HEK293T (cell line): ENCODE measurements at places on chromosomes 3 and 15.

GRCh38 chr3:37544105-37544504 is 317.6 kb upstream of the CTDSPL start:
- no peak for DNase-seq

GRCh38 chr3:96803870-96804269 is 10.5 kb upstream of the EPHA6 start:
- no peak for DNase-seq

- DNase-seq: no peak
These were observed 15.4 kb upstream of the OXTR start for GRCh38 chr3:8784676-8785435.

- no peak for DNase-seq
These were observed 24.6 kb upstream of the AP4E1 start for GRCh38 chr15:50883903-50884302.

DNA sequence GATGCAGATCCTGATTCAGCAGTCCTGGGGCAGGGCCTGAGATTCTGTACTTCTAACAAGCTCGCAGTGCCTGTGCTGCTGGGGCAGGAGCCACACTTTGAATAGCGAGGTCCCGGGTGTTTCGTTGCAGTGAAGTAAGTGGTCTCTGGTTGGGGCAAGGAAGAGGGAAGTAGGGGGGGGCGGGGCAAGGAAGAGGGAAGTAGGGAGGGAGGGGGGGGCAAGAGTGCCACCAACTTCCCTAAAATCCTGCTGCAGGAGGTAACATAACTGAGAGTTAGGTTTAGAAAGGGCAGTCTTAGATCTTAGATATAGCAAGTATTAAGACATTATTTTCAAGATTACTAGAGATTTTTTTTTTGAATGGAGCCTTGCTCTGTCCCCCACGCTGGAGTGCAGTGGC is 35.5 kb downstream of the CRTAP start:
- DNase-seq: no peak

DNA sequence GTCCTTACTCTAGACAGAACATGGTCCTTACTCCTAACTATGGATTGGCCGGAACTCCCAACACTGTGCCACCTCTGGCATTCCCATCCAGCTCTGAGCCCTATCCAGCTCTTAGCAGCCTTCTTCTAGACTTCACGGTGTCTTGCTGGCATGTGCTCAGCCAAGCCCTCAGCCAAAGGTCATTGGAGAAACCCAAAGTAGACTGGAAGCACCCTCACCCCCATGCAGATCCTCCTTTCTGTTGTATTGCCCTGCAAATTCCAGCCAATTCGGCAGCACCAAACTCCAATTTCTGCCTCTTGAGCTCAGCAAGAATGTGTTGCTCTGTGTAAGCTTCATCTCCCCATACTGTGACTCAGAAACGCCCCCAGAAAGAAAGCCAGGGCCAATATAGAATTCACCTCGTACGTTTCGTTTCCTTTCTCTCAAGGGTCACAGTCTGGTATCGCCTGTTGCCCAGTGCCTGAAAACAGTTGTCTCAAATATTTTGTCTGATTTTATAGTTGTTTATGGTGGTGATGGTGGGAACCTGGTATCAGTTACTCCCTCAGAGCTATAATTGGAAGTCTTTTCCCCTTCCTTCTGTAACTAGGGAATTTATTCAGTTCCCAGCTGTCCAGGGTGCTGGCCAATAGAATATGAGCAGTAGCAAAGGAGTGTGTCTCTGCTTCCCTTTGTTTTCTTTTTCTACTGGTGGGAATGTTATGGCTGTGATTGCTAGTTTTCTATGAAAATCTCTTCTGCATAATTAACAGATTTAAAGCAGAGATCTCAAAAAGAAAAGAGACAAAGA is 28.4 kb upstream of the EPHB3 start:
- DNase-seq: no peak

DNA sequence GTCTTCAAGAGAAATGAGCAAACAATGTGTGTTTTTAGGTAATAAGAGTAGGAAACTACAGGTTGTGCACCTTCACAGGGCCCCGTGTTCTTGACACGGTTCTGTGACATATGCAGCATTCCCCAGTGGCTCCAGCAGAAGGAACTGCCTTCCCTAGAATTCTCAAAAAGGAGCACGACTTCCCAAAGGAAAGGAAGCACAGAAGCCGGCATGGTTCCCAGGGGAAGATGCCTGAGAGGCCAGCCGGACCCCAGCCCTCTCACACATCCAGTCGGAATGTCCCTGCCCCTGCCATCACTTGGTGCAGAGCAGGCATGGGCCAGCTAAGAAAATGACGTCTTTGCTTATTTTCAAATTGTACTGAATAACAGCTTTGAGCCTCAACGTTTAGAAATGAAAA is 187.3 kb upstream of the NSMCE3 start:
- no peak for DNase-seq

DNA sequence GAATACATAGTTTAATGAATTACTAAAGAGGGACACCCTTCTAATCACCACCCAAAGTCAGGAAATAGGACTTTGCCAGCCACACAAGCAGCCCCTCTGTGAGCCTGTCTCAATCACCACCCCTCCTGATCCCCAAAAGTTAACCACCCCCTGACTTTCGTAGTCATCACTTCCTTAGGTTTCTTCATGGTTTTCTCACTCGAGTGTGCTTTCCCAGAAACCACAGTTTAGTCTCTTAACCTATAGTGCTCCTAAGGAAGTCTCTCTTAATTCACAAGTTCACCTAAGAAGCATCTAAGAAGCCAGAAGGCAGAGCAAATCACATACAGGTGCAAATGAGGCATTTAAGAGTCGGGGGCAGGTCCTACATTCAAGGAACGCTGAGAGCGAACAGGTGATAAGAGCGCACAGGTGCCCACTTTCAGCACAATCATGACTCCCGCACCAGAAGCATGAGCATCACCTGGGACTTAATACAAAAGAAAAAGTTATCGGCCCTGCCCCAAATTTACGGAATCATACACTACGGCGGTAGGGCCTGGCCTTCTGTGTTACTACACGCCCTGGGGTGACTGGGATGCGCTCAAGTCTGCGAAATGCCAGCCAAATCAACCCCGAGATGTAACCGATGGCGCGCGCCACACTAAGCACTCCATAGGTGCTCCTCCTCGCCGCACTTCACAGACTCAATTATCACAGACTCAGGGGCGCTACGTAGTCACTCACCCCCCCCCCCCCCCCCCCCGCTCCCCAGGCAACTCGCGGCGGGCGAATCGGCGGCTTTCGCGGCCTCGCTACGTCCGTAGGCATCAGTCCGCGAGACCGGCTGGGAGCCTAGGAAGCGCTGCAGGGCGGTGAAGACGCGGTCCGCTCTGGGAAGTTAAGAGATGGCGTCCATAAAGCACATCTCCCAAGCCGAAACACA is 815 bp downstream of the ULK4 start:
- DNase-seq: peak; percentile 52

GRCh38 chr3:181729341-181729869 is 17.7 kb downstream of the SOX2 start:
- no peak for DNase-seq

DNA sequence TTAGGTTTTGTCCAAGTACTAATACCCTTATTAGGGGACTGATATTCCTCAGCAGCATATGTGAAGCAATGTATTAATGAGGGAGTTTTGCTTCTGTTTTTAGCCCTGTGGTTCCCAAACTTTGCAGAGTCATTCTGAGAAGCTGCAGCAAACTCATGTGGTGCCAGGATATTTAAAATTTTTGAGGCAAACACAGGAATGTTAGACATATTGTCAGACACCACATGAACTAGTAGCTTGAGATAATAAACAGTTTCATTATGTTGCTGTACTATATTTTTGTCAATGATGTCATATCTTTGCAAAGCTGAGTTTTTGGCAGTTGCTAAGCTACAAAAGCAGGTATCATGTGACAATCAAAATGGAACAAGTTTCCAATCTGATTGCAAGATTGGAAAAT is 36.6 kb downstream of the ATP6V1A start:
- no peak for DNase-seq

GRCh38 chr15:40108061-40108854 is 421 bp downstream of the BMF start:
- DNase-seq: no peak

DNA sequence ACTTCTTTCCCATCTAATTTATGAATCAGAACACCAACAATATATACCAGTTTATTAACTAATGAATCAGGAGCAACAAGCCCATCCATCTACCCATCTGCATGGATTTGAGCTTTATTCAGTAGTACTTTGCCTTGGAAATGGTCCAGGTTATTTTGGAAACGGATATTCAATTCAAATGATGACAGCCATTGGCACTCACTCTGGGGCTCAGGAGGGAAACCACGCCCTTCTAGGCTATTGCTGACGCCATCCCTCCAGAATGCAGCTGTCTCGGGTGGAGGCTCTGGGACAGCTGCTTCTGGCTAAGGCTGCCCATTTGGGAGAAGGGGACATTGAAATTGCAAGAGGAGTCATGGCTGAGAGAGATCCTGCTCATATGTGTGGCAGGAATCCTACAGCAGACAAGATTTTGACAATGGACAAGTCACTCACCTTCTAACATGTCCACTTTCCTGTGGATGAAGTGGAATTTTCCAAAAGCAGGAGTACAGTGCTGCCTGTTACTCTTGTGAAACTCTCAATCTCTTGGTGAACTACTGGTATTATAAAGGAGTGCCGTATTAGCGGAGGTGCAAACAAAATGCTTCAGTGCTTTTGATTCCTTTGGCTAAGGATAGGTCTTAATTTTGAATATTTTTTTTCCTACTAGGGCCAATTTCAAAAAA is 29.3 kb upstream of the TRAK1 start:
- no peak for DNase-seq

DNA sequence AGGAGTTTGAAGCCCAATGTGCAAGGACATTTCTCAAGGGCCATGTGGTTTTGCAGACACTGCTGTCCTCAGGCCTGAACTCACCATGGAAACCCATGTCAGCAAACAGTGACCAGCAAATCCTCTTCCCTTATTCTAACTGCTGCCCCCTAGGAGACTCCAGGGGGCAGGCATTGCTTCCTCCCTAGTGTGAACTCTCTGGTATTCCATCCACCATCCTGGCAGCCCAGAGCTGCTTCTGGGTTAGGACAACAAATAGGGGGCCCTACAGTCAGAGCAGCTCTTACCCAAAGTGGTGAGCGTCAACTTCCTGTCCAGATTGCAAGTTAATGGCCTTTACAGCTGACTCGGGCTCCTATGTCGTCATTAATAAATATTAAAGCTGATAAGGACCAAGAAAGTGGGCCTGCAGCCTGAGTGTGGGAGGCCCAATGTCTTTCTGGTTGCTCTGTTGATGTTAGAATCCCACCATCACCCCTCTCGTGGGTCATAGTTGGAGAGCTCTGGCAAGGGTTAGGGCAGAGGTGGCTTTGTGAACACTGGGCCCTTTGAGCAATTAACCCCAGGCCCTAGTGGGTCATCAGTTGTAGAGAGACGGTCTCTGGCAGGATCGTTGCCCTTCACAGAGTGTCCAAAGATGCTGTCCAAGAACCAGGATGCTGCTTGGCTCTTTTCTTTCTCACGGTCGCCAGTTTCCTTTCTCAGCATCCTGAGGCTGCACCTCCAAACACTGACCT is 41.5 kb downstream of the TGM4 start:
- no peak for DNase-seq

DNA sequence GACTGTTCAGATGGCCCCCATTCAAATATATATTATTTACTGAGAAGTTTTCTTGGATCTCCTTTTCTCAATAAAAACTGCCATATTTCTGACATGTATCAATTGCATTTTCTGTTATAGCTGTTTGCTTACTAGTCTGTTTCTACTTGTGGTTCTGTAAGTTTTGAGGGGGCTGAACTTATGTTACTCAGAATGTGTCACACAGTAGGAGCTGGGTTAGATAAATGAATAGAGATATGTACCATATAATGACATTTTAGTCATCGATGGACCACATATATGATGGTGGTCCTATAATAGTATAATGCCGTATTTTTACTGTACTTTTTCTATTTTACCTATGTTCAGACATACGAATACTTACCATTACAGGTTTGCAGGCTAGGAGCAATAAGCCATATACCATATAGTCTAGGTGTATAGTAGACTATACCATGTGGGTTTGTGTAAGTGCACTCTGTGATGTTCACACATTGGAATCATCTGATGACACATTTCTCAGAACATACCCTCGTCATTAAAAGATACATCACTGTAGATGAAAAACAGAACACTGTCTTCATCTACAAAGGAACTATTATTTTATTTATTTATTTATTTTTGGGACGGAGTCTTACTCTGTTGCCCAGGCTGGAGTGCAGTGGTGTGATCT is 22.3 kb downstream of the PPP4R2 start:
- DNase-seq: no peak

GRCh38 chr3:58899159-58899952 is 150.5 kb downstream of the CFAP20DC start:
- no peak for DNase-seq

GRCh38 chr3:41115069-41115468 is 84.2 kb upstream of the CTNNB1 start:
- DNase-seq: no peak

DNA sequence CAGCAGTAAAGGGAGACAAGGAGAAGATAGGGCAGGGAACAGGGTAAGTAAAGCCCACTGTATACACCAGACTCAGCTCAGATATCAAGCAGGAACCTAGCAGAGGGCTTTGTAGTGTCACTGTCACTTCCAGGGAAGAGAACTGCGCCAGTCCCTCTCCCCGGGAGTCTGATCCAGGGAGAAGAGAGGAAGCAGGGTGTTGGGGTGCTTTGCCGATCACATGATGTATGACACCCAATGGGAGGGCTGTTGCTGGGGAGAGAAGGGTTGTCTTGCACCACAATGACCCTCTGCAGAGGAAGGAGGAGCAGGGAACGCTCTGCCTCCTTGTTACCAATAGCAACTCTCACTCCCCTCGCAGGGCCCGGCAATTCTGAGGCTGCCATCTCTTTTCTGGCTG is 147.2 kb upstream of the SLC2A2 start:
- no peak for DNase-seq

DNA sequence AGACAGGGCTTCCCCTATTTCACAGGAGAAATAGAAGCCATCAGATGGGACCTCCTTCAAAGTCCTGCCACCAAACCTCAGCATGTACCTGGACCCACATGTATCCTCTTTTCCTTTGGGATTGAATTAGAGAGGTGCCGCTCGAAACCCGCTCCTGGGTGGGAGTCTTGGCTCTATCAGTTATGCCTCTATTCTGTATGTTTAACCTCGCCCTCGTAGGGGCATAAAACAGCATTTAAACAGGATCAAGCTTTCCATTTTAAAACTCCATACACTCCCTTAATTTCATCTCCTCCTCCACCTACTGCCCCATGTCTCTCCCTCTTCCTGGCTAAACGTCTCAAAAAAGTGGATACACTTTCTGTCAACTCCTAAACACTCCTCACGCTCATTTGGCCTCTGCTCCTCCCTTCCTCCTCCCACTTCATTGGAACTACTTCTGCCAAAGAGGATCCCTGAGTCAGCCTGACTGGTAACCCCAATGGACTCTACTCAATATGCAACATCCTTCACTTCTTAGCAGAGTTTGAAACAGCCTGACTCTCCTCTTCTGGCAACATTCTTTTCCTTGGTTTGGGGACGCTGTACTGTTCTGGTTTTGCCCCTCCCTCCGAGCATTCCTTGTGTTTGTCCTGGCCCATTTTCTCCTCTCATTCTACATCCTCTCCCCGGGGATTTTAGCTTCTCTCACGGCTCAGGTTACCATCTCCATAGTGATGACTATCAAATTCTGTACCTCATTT is 23.0 kb upstream of the MUC20 start:
- DNase-seq: no peak
